ENCODE measurements at places on chromosomes 12 and 14.

DNA sequence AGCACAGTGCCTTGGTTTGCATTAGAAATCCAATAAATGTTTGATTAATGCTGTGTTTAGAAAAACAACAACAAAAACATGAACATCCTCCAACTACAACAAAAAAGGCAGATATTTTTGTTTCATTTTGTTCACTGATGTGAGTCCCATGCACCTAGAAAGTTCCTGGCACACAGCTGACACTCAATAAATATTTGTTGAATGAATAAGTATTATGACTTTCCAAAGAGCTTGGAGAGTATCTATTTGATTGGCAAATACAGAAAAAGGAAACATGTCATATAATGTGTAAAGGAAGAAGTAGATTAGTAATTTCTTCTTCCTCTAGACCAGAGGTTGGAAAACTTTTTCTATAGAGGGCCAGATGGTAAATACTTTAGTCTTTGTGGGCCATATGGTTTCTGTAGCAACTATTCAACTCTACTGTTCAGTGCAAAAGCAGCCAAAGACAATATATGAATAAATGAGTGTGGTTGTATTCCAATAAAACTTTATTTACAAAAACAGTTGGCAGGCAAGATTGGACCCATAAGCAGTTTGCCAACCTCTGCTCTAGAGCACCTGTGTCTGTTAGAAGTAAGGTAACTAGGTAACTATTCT, 312.3 kb upstream of the DIO2 start:
- no peak for DNase-seq

- DNase-seq: no peak
These were observed 103.9 kb downstream of the SUDS3 start for GRCh38 chr12:118480235-118480634.

DNA sequence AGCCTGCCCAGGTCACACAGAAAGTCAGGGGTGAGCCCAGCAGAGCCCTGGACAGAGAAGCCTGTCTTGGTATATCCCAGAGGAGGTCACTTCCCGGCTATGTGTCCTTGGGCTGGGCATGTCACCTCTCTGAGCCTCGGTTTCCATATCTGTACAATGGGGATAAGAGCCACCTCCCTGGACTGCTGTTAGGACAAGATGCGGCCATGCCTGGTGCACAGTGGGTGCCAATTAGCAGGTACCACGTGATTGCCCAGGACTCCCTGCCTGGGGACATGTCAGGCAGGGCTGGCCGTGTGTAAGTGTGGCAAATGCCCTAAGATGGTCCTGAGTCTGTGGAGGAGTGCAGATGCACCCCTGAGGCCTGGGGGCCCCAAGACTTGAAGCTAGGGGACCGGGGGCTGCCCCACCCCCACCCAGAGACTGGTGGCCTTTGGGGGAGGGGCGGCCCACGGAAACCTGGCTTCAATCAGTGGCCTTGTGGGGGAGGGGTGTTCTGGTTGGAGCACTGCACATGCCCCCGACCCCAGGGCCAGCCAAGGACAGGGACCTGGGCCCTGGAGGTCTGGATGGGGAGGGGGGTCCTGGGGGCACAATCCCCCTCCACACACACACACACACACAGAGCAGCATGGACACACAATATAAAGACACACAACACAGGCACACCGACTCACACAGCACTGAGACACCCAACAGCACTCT, 878 bp downstream of the TMEM119 start:
- no peak for DNase-seq

GRCh38 chr12:133135747-133136146, 5.3 kb downstream of the ZNF10 start:
- no peak for DNase-seq

- no peak for DNase-seq
These were observed 23.0 kb upstream of the TTC7B start for GRCh38 chr14:90839024-90839888.

- DNase-seq: no peak
These were observed 3.7 kb downstream of the MAX start for GRCh38 chr14:65098586-65098985.

DNA sequence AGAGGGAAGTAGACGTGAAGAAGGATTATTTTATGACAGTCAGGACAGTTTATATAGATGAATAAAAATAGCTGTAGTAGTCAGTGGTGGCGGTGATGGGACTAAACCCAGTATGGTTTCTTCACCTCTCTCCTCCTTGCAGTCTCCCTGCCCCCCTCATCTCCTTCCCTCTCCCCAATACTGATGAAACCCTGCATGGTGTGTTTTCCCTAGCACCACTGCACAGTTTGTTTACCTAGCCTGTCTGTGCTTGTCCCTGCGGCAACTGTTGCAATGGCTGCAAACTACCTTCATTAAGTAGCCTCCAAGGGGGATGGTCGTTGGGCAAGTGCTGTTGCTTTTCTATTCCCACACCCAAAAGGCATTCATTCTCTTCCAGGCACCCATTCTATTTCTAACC, 14.7 kb downstream of the PCBP2 start:
- no peak for DNase-seq

- DNase-seq: no peak
These were observed 91.9 kb downstream of the LGMN start for GRCh38 chr14:92656306-92657081.

DNA sequence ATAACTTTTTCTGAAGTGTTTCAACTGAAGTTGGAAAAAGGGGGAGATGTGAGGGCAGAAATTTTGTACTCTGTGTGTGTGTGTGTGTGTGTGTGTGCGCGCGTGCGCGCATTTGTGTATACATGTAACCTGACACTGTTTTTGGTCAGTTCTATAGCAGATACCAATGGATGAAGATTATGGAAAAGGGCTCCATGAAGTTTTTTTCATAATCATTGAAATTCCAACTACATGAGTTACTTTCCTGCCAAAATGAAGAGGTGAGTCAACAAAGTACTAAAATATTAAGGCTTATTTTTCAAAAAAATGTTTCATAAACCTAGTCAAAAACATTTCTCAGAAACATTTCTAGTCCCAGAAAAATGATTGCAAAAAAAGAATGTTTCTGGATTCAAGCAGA, 25.7 kb upstream of the CERS5 start:
- no peak for DNase-seq

All from stimulated activated CD4-positive, alpha-beta T cell treated with anti-CD3 and anti-CD28 coated beads, Interleukin-12 subunit alpha, Interleukin-12 subunit beta, amount 100 ng/mL, for 24 hours (primary cell).